ENCODE measurements at places on chromosomes 12 and 14.
A peak's percentile ranks its signal among the peaks of the same experiment; 100 is the strongest.

DNA sequence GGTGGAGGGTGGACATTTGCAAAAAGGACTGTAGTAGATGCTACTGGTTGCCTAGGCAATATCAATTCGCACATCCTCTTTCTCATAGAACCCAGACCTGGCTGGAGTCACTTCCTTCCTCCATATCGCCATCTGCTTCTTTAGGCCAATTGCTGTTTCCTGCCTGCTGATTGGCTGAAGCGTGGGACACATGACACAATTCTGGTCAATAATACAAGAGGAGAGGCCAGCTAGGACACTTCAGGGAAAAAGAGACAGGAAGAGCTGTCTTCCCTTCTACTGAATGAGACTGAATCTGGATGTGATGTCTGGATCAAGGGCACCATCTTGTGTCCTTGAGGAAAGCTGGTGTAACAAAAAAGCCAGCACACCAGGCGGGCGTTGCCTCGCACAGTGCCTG, 53.8 kb downstream of the TRPV4 start:
- DNase-seq = peak; percentile 60

DNA sequence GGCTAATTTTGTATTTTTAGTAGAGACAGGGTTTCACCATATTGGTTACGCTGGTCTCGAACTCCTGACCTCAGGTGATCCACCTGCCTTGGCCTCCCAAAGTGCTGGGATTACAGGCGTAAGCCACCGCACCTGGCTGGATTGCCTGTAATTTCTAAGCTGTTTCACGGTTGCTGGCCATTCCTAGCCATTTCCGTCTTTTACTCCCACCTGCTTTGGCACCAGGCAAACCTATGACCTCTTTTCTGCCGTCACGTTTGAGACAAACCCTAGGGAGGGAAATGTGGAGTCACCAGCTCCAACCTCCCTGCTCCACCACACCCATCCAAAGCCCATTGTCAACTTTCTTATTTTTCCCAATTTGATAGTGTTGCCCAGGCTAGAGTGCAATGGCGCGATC, 1.2 kb downstream of the GPR132 start:
- DNase-seq = no peak

DNA sequence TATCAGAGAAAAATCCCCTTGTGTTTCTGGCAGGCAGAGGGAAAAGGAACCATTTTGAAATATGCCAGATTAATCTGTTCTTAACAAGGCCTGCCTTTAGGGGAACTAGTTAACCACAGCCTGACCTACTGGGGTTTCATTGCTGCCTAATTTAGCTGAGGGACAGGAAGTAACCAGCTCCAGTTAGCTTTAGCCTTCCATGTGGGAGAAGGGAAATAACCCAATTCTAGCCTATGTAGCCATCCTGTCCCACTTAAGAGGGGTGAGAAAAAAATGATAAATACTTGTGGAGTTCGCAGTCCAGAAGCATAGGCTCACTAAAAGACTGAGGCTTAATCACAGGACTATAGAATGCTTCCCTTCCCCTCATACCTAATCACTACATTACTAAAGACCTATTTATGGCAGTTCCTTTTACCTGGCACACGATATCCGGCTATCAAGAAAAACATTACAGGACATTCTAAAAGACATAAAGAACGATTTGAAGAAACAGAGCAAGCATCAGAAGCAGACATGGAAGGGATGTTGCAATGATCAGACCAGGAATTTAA, 22.8 kb downstream of the COX8C start:
- peak; percentile 90 for DNase-seq

- DNase-seq = peak; percentile 65
These were observed 11.2 kb downstream of the ESRRB start for GRCh38 chr14:76386944-76387782.

GRCh38 chr12:53224061-53224896, 7.7 kb downstream of the RARG start:
- DNase-seq = no peak

DNA sequence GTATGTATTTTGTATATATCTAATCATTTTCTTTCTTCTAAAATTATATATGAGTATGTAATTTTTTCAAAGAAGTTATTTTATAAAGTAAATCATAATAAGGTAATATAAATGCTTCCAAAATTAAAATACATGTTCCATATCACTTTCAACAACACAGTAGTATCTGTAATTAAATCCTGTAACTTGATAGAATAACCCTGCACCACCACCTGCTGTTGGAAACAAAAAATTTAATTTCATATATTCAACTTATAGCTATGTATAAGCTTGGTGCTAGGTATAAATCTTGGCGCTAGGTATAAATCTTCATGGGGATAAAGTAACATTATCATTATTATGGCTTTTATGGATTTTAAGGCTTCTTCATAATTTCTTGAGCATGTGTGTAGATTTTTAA, 149.7 kb upstream of the DCN start:
- DNase-seq = no peak

DNA sequence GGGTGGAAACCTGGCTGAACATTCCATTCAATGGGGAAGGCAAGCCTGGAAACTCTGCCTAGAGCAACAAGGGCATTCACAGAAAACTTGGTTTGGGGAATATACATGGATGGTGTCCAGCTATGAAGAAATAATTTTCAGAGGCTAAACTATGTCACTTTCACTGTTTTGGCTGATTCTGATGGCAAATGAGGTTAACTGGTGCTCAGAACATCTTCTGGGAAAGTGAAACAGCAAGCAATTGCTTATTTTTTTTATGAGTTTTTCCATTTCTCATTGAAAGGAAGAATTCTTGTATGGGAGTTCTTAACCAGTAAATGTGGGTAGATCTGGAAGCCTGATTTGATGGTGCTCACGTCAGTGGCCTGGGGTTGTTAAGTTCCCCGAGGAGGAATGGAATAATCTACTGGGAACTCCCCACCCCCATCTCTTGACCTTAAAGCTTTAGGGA, 132.8 kb upstream of the BTG1 start:
- DNase-seq = no peak

- DNase-seq = no peak
These were observed 58.3 kb downstream of the PELI2 start for GRCh38 chr14:56176530-56176929.

- no peak for DNase-seq
These were observed 45.0 kb upstream of the VASH1 start for GRCh38 chr14:76716285-76716684.

- DNase-seq = no peak
These were observed 11.7 kb upstream of the SERPINA6 start for GRCh38 chr14:94334872-94335271.

DNA sequence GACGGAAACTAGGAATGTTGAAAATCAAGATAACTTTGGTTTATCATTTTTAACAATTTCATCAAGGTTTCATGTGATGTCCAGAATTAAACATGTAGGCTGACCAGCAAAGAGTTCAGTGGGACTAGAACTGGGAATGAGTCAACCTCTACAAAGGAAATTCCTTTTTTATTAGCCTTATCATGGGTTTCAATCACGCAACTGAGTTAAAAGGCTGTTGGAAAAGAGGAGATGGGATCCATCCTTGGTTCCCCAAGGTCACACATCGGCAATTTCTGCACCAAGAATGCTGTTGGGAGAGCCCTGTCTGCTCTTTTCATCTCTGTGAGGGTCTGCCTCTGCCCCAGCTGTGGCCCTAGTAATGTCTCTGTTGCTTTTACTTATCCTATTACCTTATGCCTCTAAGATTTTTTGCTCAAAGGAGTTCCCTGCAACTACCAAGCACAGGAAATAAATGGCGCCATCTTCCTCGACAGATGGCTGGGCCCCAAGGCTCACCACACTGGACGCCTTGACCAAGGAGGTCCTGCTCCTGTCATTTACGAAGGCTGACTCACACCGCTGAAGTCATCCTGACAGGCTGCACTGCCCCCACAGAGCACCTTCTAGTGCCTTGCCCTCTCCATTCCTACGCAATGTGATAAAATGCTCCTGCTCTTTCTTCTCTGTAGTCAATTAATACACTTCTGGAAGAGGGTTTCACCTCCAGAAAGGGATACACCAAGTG, 367.4 kb downstream of the GXYLT1 start:
- no peak for DNase-seq

- DNase-seq = no peak
These were observed 222.7 kb upstream of the NOVA1 start for GRCh38 chr14:26820572-26820971.

DNA sequence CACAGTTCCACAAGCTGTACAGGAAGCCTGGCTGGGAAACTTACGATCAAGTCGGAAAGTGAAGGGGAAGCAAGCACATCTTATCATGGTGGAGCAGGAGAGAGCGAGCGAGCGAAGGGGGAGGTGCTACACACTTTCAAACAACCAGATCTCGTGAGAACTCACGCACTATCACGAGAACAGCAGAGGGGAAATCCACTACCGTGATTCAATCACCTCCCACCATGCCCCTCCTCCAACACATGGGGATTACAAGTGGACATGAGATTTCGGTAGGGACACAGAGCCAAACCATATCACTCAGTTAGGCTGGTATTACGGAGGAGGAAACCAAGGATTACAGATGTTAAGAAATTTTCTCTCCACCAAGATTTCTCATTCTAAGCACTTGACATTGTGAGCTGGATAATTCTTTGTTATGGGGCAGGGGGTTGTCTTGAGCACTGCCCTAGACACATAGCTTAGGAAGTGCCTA, 262.0 kb upstream of the G2E3 start:
- DNase-seq = no peak

DNA sequence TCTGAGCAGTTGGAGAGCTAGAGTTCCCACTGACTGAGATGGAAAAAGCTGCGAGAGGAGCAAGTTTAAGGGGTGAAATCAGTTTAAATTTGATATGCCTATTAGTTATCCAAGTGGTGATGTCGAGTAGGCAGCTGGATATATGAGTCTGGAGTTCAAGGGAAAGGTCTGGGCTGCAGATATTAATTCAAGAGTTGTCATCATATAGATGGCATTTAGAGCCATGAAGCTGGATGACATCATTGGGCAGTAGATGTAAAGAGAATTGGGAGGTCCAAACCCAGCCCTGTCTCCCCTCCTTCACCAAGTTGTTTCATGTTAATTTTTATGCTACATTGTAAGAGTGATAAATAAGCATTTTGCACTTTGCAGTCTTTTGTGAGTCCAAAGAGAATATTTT, 898.1 kb downstream of the GALC start:
- no peak for DNase-seq

DNA sequence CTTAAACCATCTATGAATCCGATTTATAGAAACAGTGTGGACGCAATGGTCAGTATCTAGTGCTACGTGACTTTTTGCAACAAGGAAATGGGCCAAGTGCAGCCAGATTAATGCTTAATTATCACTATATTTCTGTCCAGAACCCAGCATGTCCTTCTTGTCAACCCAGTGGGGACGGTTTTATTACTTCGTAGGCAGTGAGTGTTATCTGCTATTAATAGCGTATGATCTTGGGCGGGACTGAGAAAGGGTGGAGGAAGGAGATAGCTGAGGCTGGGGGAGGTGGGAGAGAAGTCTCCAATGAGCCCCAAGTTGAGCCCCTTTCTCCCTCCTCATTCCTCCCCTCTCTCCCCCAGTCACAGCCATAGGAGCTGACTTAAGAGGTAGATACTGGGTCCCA, 59.7 kb upstream of the FAM222A start:
- DNase-seq = no peak

DNA sequence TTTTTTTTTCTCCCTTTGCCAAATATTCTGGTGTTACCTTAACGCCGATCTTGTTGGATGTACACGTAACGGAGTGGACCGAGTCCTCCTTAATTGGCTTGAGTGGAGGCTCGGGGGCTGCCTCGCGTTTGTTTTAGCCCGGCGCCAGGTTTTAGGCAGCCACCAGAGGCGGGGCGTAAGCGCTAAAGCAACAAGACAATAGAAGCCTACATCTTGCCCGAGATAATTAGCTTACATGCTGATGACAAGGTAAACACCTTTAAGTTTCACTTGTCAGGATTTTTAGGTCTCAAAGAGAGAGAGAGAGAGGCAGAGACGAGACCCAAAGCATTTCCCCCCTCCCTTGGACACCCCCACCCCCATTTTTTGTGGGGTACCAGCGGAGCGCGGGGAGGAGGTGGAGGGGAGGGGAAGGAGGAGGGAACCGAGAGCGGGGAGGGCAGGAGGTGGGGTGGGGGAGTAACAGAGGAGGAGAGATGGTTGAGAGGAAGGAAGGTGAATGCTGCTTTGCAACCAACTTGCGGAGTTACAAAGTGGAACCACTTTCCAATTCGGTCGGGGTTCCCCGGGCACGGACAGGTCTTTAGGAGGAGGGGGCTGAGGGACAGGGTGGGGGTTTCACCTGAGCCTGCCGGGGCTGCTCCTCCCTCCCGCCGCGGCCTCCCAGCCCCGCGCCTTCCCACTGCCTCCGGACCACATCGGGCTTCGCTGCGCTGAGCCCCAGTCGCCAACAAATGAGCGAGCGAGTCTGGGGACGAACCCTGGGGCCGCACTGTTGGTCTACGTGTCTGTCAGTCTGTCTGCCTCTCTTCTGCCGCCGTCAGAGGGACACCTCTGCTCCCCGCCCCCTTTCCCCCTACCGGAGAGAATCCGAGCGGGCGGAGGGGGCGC, at the start of gene NKX2-1:
TSS of gene NKX2-1 (minus strand) at position 802 of the 891 bp plus-strand sequence. CDS start at position 699, 103 bp downstream.
- DNase-seq = peak; percentile 4

- DNase-seq = no peak
These were observed 42.3 kb upstream of the SLC24A4 start for GRCh38 chr14:92280554-92281262.

- DNase-seq = no peak
These were observed 155.4 kb downstream of the TMX1 start for GRCh38 chr14:51395361-51395849.

DNA sequence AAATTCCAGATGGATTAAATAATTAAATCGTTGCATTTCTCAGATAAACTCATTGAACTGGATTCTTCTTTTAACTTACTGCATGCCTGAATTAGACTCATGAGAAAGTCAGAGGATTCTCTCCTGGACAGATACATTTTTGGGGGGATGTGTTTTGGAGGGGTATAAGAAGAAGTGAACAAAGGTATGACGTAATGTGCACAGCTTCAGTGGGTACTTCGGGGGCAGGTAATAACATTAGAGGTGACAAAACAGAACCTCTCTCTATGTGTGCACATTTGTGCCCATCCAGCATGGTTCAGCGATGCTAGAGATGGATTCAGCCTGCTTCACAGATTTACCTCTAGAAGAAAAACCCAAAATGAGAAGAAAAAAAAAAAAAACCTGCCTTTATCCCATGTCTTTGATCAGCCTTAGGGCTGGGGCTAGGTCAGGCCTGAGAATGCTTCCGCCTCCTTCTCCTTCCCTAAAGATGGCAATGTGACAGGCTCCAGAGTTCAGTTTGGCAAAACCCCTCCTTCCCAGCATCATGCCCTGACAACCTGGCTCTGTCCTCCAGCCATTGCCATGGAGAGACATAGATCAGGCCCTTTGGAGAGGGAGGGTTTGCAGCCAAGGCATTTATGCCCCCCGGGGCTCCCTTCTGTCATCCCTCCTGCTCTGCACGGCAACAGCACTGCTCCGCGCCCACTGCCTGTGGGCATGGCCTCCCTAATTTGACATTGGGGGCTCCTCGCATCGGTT, 166.7 kb downstream of the KCNA5 start:
- no peak for DNase-seq

DNA sequence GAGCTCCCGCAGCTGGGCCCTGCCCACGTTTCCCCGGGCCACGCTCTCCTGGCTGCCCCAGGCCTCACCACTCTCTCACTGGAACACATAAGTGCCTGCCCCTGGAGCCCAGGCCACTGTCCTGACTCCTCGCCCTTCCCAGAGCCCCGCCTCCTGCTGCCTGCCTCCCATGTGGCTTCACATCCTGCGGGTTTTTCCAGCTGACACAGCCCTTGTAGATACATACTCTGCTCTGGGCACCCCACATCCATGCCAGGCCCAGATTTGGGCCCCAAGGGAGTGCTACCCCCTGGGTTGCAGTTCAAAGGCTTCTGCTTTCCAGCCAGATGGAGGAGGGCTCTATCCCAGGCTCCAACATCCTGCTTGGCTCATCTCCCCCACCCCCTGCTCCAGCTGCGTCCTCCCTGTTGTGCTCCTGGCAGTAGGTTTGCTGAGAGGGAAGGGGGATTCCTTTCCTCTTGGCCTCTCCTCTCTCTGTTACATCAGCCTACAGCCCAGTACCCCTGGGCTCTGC, 60.1 kb downstream of the TSPAN9 start:
- no peak for DNase-seq
